ENCODE measurements at places on chromosomes 11 and 22.
A peak's percentile ranks its signal among the peaks of the same experiment; 100 is the strongest.

- DNase-seq, result peak; percentile 37
Measured at GRCh38 chr22:43376765-43377547, 33.8 kb upstream of the SCUBE1 start.

- no peak for DNase-seq
Measured at GRCh38 chr11:19453651-19454257, 213.0 kb upstream of the E2F8 start.

GRCh38 chr11:95045812-95046211, 3.4 kb upstream of the KDM4F start:
- DNase-seq, result no peak

DNA sequence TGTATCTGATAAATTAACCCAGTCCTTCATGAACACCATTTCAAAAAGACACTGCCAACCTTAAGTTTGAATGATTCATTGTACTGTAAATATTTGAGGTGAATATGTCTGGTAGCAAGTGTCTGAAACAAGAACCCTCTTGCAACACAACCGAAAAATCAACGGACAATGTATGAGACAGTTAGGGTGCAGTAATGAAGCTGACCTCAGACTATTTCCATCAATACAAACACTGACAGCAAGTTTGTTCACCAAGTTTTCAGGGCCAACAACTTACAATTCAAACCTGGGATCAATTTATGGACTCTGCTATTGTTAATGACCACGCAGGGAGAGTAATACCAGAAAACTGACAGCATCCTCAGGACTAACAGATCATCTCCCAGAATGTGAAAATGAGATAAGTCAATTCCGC, 126.3 kb downstream of the CADM1 start:
- DNase-seq, result no peak

GRCh38 chr22:23397613-23398567, 182.2 kb downstream of the IGLL1 start:
- DNase-seq, result no peak

DNA sequence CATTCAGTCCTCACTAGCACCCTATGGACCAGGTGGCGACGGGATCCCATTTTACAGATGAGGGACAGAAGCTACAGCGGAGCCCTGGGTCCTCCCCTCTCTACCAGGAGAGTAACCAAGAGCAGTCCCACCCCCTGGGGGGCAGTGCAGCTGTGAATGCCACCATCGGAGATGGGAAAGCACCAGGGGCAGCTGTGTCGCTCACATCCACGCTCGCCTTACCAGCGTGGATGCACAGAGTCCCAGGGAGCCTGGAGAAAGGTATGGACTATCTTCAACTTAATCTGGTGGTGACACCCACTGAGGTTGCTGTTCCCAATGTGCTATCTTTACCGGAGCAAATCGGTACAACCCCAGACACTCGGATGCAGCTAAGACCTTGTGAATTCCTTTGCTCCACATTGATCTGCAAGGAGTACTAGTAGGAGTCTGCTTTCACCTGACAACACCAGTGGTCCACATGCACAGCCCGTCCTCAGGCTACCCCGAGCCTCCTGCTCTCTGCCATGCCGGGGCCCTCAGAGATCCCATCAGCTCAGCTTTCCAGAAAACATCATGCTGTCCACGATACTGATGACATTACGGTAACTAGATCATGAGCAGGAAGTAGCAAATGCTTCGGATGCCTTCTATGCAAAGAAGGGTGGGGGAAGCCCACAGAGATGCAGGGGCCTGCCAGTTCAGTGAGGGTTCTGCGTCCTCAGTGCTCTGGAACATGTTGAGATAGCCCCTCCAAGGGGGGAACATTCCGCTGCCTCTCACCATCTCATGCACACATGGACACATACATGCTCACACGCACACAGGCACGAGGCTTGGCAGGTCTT, 126.0 kb downstream of the CTTN start:
- DNase-seq, result no peak
